ENCODE measurements at places on chromosomes 16 and 17. TPM values are rescaled to one million over a fixed set of nuclear protein-coding genes. Genes with fewer than 3 reads are reported as not detected.

Gene DHRS7B
- total RNA-seq: 10.9 TPM

Gene PDK2
- 58.0 TPM for total RNA-seq

Gene ZFHX3
- 7.4 TPM for total RNA-seq

Gene ZFPM1
- total RNA-seq: 4.6 TPM

DNA sequence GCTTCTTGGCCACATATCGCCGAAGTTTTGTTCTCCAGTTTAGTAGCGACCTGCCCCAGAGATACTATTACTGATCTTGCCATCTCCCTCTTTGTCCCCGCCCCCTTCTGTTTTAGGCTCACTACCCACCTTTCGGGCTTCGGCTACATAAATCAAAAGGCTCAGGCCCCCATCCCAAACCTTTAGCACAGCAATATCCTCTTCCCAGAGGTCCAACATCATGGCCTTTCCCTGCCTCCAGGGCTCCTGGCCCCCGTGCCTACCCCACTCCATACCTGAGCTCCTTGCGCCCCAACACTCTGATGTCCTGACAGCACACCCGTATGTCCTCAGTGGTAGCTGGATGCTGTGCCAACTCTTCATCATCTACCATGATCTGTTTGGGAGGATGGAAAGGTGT lies 2.9 kb upstream of the PSMC5 start:
- no peak for DNase-seq

DNA sequence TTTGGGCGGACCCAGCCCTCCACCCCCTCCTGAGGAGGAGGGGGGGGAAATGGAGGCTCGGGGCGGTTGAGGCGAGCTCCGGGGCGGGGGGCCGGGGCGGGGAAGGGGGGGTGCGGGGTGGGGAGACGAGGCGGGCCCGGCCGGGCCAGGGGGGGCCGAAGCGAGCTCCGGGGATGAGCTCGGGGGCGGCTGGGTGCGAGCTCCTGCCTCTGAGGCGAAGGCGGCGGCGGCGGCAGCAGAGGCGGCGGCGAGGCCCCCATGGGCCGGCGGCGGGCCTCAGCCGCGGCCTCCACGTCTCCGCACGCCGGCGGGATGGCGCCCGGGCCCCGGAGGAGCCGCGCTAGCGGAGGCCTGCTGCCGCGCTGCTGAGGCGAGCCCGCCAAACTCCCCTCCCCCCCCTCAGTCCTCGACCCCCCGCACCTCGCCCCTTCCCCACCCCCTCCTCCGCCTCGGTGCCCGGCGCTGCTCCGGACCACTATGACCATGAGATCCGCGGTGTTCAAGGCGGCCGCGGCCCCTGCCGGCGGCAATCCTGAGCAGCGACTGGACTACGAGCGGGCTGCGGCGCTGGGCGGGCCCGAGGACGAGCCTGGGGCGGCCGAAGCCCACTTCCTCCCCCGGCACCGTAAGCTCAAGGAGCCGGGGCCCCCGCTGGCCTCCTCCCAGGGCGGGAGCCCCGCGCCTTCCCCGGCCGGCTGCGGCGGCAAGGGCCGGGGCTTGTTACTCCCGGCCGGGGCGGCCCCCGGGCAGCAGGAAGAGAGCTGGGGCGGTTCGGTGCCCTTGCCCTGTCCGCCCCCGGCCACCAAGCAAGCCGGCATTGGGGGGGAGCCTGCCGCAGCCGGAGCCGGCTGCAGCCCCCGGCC lies 596 bp downstream of the MSL1 start:
- peak; percentile 72 for DNase-seq

DNA sequence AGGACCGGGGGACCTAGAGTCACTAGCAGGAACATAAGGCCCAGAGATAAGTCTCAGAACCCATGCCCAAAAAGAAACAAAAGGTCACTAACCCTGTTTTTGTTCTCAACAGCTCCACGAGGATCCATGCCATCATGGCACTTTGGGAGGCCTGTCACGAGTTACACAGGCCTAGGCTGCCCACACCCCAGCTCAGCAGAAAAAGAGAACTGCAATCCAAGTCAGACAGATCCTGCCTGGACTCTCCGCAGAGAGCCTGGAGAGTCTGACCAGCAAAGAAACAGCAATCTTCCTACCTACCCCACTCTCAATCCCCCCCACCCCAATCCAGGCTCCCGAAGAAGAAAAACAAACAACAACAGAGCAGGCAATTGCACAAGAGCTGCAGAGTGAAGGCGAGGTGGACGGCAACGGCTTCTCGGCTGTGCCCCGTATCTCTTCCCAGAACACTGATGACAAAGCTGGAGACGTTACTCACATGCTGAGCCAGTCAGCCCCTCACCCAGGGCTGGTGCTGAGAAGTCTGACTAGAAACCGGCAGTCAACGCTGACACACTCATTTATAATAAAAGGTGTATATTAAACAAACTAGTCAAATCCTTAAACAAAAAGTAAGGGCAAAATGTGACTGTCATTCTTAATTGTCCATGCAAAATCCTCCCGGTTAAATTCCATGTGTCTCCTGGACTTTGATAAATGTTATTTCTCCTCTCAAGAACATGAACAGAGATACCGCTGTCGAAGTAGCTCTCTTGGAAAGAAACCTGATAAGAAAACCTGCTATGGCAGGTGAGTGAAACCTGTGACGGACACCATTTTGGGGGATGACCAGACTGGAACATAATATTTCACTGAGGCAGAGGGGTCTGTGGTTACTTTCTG lies 89.3 kb downstream of the SMG6 start:
- DNase-seq: no peak

- no peak for DNase-seq
These were observed 8.1 kb downstream of the CLTC start for GRCh38 chr17:59627770-59628171.

- DNase-seq: no peak
These were observed 232.3 kb downstream of the KATNIP start for GRCh38 chr16:27781981-27782880.

GRCh38 chr17:27239584-27239983 lies 54.3 kb upstream of the WSB1 start:
- DNase-seq: no peak

DNA sequence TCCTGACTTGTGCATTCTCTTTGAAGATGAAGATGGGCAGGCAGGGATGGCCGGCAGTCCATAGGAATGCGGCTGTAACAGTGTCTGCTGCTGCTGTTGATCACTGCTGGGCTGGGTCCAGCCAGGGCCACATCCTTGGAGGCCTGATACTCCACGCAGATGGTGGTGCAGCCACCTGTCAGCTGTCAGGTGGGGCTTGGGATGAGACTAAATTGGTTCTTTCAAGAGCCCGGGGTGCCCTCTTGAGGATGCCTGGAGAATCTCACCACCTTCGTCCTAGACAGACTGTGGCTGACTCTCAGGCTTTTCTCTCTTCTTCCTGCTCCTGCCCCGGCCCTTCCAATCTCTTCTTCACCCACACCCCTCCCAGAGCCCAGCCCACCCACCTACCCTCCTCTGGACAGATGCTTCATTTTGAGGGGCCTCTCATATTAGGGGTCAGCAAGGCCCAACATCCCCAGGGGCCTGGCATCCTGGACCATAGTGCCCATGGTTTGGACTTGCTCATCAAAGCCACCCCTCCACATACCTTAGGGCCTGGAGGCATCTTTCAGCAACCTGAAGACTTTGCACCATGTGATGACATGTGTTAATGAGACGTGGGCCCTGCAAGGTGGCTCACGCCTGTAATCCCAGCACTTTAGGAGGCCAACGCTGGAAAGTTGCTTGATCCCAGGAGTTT lies 19.1 kb downstream of the OSBPL7 start:
- no peak for DNase-seq

- DNase-seq: no peak
These were observed 286.2 kb downstream of the IRX3 start for GRCh38 chr16:54000361-54000760.

GRCh38 chr16:14063618-14064581 lies 7.2 kb upstream of the MRTFB start:
- no peak for DNase-seq

- no peak for DNase-seq
These were observed 116.5 kb upstream of the GOT2 start for GRCh38 chr16:58850678-58851020.

GRCh38 chr17:57354673-57355072 lies 98.3 kb downstream of the MSI2 start:
- DNase-seq: no peak

DNA sequence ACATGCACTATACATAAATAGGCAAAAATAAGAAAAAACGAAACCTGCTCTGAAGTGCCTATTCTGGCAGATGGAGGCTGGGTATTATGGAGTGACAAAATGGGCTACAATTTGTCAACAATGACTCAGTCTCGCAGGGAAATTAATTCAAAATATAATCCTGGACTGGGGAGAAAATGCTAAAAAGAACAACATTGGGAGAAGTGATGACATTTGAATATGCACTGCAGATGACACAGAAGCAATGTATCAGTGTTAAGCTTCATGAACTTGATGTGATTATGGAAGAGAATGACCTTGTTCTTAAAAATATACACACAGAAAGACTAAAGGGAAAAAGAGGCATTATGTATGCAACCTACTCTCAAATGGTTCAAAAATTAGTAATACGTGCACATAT lies 74.8 kb upstream of the PSMD7 start:
- DNase-seq: no peak

- DNase-seq: peak; percentile 37
These were observed 55.2 kb downstream of the TBC1D16 start for GRCh38 chr17:79980246-79981043.

DNA sequence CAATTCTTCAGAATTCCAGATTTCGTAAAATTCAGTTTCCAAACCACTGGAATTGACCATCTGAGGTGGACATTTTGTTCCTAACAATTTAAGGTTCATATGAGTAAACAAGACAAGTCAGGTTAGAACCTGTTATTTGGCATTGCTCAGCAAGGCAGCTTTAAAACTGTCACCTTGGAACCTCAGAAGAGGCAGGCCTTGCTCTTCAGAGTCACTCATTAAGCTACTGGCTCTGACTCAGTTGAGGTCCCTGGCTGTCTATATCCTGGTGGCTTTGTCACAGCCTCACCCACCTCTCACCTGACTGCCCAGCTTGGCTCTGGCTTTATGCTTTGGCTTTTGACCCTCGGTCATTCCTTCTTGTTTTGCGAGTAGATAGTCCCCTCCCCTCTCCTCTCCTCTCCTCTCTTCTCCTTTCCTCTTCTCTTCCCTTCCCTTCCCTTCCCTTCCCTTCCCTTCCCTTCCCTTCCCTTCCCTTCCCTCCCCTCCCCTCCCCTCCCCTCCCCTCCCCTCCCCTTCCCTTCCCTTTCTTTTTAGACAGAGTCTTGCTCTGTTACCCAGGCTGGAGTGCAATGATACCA lies 238.4 kb downstream of the SHISA9 start:
- DNase-seq: no peak

- no peak for DNase-seq
These were observed 188.4 kb upstream of the TBX2 start for GRCh38 chr17:61211236-61211635.

DNA sequence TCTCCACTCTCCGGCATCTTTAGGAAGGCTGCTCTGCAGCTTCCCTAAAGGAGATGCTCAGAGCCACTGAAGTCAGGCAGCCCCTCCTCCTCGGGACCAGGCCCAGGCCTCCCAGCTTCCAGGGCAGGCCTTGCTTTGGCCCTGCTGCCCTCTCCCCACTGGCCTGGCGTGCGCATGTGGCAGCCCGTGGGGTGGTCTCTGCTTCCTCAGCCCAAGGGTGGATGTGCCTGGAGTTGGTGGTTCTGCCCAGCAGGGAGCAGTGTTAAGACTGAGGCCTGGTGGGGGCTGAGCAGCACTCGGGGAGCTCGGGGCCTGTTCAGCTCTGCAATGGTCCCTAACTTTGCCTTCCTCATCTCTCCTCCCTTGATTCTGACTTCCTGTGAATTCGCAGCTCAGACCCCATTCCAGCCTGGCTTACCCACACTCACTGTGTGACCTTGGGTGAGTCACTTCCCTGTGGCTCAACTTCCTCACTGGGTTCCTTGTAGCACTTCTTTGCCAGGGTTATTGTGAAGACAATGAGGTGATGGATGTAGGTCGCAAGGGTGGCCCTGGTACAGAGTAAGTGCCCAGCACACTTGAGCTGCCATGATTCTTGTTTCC lies 63.2 kb downstream of the NKD1 start:
- DNase-seq: no peak

DNA sequence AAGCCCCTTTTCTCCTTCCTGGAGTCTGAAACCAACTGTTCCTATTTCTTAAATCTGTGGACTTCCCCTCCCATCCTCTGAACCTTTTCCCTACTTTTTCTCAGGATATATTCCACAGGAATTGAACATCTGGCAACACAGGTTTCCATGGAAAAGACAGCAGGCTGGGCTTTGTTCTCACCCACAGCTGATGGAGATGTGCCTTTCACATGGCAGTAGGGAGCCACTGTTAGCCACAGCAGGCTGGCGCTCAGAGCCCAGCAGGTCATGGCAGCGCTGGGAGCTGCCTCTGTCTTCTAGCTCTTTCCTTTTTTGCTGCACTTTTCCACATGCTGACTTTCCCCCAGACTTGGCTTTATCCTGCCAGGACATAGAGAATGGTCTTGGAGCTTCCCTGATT lies 116.4 kb upstream of the NLRP1 start:
- no peak for DNase-seq

DNA sequence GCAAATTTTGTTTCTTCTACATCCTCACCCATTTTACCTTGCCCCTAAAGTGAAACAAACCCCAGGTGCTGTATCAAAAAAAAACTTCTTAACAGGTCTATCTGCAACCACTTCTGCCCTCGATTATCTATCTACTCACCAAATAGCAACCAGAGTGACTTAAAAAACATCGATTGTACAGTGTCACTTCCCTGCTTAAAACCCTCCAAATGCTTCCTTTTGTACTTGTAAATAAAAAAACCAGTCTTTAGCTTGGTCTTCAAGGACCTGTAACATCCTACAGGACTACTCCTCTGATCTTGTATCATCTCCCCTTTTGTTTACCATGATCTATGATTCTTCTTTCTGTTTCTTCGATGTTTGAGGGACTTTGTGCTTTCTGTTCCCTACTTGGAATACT lies 82.7 kb upstream of the CORO6 start:
- no peak for DNase-seq

DNA sequence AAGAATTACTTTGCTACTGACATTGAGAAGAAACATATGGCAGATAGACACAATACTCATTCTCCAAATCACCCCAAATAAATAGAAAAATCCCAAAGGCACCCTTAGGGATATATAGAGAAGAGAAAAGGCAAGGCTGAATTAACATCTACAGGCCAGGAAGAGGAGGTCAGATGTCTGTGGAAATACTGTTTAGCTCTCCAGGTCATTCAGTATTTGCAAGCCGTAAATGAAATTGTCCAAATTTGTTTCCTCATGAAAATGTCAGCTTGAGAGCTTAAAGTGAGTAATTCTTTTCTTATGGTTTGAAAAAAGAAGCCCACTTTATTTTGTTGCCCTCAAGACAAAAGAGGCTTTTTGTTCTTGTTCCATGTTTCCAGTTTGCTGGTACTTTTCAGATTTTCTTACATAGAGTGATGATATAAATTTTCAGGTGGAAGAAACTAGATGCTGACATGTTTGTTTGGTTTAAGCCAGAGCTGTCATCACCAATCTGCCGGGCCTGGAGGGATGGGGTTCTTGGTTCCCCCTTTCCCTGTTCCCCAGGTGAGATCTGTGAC lies 189.0 kb downstream of the MAP2K4 start:
- DNase-seq: no peak

DNA sequence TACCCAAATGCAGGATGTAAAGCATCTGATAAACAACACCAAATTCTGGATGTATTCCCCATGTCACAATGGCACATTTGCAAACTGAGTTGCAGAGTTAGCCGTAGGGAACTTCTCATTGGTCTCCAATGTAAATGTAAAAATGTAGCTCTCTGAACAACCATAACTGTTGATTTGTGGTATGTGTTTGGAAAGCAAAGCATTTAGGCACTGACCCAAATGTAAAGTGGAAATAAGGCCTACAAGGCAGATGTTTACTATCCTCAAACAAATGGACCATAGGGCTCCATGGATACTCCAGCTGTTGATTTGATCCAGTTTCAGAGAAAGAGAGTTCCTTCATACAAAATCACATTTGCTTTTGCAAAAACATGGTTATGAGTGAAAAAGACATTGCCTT lies 223.0 kb upstream of the ELAC2 start:
- DNase-seq: no peak

Measured in right lobe of liver (tissue), 6 donors.